Ureter (tissue), 1 donor: ENCODE measurements at places on chromosomes 12 and 14.

GRCh38 chr12:52266514-52266913 is 7.9 kb upstream of the KRT86 start:
- no peak for DNase-seq

DNA sequence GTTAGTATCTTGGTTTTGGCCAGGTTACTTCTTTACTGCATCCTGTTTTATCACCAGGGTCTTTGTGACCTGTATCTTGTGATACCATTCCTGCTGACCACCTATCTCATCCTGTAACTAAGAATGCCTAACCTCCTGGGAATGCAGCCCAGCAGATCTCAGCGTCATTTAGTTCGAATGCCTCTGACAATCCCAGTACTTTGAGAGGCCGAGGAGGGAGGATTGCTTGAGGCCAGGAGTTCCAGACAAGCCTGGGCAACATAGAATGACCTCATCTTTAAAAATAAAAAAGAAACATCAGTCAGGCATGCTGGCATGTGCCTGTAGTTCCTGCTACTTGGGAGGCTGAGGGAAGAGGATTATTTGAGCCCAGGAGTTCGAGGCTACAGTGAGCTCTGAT is 206.5 kb downstream of the SUDS3 start:
- DNase-seq, result no peak

GRCh38 chr12:25384038-25384892 is 133.5 kb upstream of the KRAS start:
- DNase-seq, result no peak

DNA sequence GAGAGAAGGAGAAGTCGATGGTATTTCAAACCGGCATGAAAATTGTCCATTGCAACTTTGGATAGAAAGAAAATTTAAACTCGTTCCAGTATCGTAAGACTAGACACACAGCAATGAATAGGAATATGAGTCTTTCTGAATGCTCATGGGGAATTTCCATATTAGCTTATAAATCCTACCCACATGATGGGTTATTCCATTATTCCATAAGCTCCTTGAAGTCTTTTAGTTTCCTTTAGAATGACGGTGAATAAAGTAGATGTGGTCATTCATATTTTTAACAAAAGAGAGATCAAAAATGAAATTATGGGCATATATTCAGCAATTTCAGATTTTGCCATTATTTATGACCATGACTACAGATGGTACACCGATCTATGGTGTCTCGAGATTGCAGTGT is 163.4 kb upstream of the HMGA2 start:
- no peak for DNase-seq

DNA sequence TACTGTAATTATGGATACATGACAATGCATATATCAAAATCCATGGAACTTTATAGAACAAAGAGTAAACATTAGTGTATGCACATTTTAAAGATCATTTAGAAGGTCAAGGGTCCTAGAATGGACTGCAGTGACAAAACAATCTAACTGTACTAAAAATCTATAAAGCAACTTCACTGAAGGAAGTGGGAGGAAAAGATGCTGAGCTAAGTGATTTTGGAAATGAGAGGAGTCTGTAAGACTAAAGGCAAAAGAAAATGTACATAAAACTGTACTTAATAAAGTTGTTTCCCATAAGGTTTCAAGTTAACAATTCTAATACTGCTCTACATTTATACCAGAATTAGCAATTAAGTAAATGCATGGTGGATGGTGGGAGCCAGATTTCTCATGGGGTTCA is 46.9 kb upstream of the HIF1A start:
- DNase-seq, result no peak

- no peak for DNase-seq
Observed at GRCh38 chr12:6866163-6866919, 990 bp upstream of the TPI1 start.

GRCh38 chr14:92906420-92906819 is 16.5 kb upstream of the CHGA start:
- DNase-seq, result no peak

- DNase-seq, result no peak
Observed at GRCh38 chr12:75116646-75117198, 92.9 kb downstream of the KCNC2 start.

- DNase-seq, result no peak
Observed at GRCh38 chr14:35051796-35052195, 5.7 kb downstream of the FAM177A1 start.

- DNase-seq, result no peak
Observed at GRCh38 chr14:68140806-68141205, 321.2 kb downstream of the RAD51B start.

- DNase-seq, result no peak
Observed at GRCh38 chr12:66392266-66392915, 90.1 kb downstream of the HELB start.

- DNase-seq, result no peak
Observed at GRCh38 chr14:35929186-35929585, 103.0 kb downstream of the BRMS1L start.

GRCh38 chr14:97791906-97792305 is 994.7 kb downstream of the VRK1 start:
- no peak for DNase-seq
